Nephron progenitor cell (in vitro differentiated cells): ENCODE measurements at places on chromosomes 1 and 21.

DNA sequence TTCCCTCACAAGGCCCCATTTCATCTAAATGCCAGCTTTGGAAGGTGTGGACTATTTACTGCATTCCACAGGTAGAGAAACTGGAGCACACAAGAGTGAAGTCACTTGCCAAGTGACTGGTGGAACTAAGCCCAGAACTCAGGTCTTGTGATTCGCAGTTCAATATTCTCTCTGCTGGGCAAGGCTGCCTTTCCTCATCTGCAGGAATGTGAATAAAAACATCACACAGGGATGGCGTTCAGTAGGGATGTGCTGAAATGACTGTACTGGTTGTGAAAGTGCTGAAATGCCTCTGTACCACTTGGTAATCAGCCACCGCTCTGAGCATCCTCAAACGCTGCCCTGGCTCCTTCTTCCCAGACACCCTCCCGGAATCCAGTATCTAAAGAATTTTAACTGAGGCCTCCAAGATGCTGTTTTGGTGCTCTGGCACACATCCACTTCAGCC lies 145.6 kb downstream of the HIVEP3 start:
- H3K36me3 ChIP-seq = no peaks in the 10 kb centered on the region
- H3K27me3 ChIP-seq = peaks cover 9% of the 10 kb centered on the region
- H3K4me3 ChIP-seq = no peak overlapping the region
- H3K4me1 ChIP-seq = peaks cover 9% of the 10 kb centered on the region
- no peak overlapping the region for H3K27ac ChIP-seq
- no peak for DNase-seq

DNA sequence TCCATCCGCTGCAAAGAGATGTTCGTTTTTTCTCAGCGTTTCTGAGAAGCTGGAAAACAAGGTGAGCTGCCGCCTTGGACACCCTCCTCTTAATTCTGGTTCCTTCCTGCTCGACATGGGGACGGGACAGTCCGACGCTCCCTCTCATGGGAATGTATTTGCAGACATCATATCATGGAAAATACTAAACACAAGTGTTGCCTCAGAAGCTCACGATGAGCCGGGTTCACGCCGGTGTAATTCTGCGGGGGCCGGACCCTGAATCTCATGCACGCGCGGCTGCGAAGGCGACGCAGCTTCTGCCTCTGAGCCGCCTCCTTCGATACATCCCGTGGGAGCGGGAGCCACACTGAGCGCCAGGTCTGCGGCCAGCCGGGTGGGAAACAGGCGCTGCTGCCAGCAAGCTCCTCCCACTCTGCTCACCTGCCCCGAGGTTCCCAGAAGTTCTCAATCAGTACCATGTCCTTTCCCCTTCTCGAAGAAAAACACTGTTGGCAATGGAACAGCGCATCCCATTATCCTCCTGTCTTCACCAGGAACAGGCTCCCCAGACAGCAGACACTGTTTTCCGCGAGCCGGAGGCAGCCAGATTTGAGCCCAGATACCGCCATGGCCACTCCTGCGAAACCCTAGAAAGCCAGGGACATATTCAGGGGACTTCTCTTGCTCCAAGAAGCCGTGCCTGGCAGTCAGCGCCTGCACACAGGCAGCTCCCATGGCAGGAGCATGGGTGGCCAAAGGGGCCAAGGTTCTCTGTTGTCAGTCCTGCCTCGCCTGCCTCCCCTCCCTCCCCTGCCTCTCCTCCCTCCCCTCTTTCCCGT lies 98.0 kb downstream of the WDR4 start:
- H3K4me3 ChIP-seq = peak overlapping the region; percentile 83
- H3K36me3 ChIP-seq = peaks cover 14% of the 10 kb centered on the region
- DNase-seq = peak; percentile 66
- peaks cover 46% of the 10 kb centered on the region for H3K27me3 ChIP-seq

DNA sequence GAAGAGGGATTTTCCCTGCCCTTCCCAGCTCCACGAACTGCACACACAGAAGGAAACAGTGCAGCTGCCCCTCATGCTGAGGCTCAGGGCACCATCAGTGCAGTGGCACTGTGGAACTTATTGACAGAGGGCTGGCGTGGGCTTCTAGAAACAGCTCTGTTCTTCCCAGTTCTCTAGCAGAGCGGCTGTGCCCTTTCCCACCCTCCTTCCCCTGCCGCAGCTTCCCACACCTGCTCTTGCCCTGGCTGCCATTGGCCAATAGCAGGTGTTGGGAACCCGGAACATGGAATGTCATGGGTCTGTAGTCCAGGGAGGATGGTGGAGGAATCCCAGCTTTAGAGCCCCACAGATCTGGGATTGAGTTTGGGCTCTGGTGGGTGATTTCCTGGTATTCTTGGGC lies 343.8 kb downstream of the RPS6KC1 start:
- no peak overlapping the region for H3K4me3 ChIP-seq
- peaks cover 39% of the 10 kb centered on the region for H3K4me1 ChIP-seq
- no peak for DNase-seq
- peaks cover 4% of the 10 kb centered on the region for H3K27me3 ChIP-seq
- peaks cover 5% of the 10 kb centered on the region for H3K36me3 ChIP-seq

DNA sequence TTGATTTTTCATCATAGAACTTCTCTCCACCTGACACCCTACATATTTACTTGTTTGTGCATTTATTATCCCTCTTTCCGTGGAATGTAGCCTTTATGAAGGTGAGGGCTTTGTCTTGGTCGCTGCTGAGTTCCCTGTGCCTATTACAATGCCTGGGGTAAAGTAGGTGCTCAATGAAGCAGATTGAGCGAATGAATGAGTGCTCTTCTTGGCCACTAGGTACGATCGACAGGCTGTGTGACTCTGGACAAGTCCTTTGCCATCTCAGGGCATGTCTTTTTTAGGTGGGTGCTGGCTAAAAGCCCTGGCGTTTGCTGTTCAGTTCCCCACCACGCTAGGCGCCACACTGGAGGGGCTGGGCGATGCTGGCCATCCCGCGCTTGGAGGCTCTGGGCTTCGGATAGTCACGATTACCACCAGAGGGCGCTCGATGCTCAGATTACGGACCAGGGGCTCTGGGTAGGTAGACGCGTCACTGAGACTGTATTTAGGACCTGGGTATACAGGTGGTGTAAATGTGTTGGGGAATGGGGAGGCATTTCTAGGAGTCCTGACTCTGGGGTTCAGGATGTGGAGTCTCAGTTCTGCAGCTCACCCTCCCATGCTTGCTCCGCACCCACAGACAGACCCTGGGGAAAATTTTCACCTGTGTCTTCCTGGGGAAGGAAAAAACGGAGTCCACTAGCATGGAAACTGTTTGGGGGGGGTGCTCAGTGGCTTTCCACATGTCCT lies 71.0 kb upstream of the CSF3R start:
- no peaks in the 10 kb centered on the region for H3K36me3 ChIP-seq
- peaks cover 12% of the 10 kb centered on the region for H3K4me1 ChIP-seq
- DNase-seq = peak; percentile 88
- no peak overlapping the region for H3K4me3 ChIP-seq

DNA sequence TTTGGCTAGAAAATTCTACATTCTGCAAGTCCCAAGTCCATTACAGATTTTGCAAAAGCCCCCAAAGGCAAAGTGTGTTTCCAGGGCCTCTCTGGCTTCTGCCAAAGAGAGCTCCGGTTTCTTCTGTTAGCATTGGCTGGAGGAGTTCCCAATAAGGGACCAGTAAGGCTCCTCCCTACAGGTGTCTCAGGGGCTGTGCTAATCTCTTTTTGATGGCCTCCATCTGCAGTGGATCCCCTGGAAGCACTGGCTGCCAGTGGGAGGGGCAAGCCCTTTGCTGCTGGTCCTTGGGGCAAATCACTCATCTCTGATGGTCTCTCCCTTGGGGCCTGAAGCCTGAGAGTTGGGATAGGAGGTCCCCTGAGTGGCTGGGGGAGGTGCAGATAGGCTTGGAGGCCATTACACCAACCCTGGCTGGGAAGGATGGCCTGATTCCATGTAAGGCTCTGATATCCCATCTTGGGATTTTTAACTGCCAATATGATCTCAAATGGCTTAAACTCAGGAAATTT lies 89.1 kb upstream of the USP24 start:
- peaks cover 19% of the 10 kb centered on the region for H3K4me1 ChIP-seq
- H3K27ac ChIP-seq = no peak overlapping the region
- H3K4me3 ChIP-seq = no peak overlapping the region
- peak; percentile 7 for DNase-seq
- no peaks in the 10 kb centered on the region for H3K36me3 ChIP-seq

DNA sequence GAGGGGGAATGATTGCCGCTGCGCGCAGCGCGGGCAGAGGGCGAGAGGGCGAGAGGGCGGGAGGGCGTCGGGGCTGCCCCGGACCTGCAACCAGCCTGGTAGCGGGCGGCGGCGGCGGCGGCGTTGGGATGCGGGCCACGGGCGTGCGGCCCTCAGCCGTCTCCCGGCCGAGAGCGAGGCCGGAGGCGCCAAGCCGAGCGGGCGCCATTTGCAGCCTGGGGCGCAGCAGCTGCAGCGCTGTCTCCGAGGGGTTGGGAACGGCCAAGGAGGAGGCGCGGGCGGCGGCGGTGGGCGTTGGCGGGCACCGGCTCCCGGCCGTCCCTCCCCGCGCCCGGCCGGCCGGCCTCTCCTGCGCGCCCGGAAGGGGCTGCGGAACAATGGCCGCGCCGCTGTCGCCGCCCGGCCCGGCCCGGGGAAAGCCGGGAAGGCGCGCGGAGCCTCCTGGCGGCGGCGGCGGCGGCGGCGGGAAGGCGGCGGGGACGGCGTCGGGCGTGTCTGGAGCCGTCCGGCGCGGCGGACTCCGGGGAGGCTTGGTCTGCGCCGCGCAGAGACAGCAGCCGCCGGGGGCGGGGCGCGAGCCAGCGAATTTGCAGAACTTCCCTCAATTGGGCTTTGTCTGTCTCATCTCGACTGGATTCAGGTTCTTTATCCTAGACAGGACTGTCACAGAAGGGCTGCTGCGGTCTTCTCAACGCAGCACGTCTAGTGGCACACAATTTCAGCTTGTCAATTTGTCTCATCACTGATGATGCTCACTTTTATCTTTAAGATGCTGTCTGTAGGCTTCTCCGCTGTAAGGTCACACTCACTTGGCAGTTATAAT lies 35.7 kb downstream of the ZBTB8B start:
- no peaks in the 10 kb centered on the region for H3K36me3 ChIP-seq
- H3K4me3 ChIP-seq = peak overlapping the region; percentile 88
- H3K27me3 ChIP-seq = peaks cover 11% of the 10 kb centered on the region
- peaks cover 32% of the 10 kb centered on the region for H3K4me1 ChIP-seq

DNA sequence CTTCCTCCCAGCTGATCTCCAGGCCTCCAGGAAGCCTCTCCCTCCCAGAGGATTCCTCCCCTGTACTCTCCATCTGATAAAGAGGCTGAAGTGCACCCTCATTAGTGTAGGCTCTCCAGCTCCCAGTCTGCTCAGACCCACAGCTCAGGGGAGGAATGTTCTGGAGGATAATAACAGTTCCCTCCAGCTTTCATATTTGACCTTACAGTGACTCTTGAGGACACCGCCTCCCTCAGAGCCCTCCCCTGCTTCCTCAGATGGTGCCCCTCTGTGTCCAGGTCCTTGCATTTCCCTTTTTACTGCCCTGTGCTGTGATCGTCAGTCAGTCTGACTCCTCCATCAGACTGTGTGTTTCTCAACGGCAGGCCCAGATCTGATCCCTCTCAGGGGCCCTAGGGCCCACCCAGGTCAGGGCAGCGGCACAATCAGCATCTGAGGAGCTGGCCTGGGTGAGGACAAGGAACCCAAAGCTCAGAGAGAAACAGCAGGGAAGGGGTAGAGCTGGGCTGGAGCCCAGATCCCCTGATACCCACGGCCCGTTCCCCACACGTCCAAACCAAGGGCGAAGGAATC lies 1.1 kb upstream of the SHISAL2A start:
- DNase-seq = no peak
- peaks cover 52% of the 10 kb centered on the region for H3K27me3 ChIP-seq
- H3K4me3 ChIP-seq = peak overlapping the region; percentile 30
- peaks cover 45% of the 10 kb centered on the region for H3K4me1 ChIP-seq
- H3K36me3 ChIP-seq = peaks cover 6% of the 10 kb centered on the region

- H3K27me3 ChIP-seq = peaks cover 3% of the 10 kb centered on the region
- DNase-seq = no peak
- H3K27ac ChIP-seq = no peak overlapping the region
- no peaks in the 10 kb centered on the region for H3K36me3 ChIP-seq
Observed at GRCh38 chr1:98388441-98388840, 273.1 kb upstream of the SNX7 start.

DNA sequence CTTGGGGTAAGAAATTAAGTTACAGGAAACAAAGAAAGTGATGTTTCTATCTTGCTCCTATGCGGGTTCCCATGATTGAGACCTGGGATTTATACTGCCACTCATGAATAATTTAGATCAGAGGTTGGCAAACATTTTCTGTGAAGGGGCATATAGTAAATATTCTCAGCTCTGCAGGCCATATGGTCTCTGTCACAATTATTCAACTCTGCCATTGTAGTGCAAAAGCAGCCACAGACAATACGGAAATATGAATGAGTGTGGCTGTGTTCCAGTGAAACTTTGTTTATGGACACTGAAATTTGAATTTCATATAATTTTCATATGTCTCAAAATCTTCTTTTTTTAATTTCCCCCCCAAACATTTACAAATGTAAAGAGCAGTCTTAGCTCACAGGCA lies 127.2 kb downstream of the FOXD2 start:
- no peak overlapping the region for H3K4me3 ChIP-seq
- H3K27me3 ChIP-seq = peaks cover 59% of the 10 kb centered on the region
- no peak for DNase-seq
- no peaks in the 10 kb centered on the region for H3K36me3 ChIP-seq
- H3K27ac ChIP-seq = no peak overlapping the region

- no peak overlapping the region for H3K4me3 ChIP-seq
- H3K27ac ChIP-seq = no peak overlapping the region
- no peaks in the 10 kb centered on the region for H3K27me3 ChIP-seq
Observed at GRCh38 chr1:169363046-169363730, 4.4 kb downstream of the NME7 start.

GRCh38 chr1:48741380-48741779 lies 35.3 kb downstream of the BEND5 start:
- no peaks in the 10 kb centered on the region for H3K4me1 ChIP-seq
- no peak overlapping the region for H3K4me3 ChIP-seq
- H3K27ac ChIP-seq = no peak overlapping the region
- DNase-seq = no peak
- H3K27me3 ChIP-seq = peaks cover 3% of the 10 kb centered on the region

- H3K27ac ChIP-seq = peak overlapping the region; percentile 98
- no peaks in the 10 kb centered on the region for H3K27me3 ChIP-seq
- DNase-seq = no peak
Observed at GRCh38 chr1:234953655-234954405, 174.8 kb downstream of the TOMM20 start.

GRCh38 chr1:85460555-85461088 lies 4.3 kb downstream of the DDAH1 start:
- no peak overlapping the region for H3K4me3 ChIP-seq
- H3K4me1 ChIP-seq = peaks cover 16% of the 10 kb centered on the region
- no peaks in the 10 kb centered on the region for H3K36me3 ChIP-seq
- H3K27ac ChIP-seq = no peak overlapping the region

- H3K4me1 ChIP-seq = peaks cover 57% of the 10 kb centered on the region
- no peak overlapping the region for H3K27ac ChIP-seq
- no peak for DNase-seq
- peak overlapping the region; percentile 94 for H3K4me3 ChIP-seq
- peaks cover 3% of the 10 kb centered on the region for H3K27me3 ChIP-seq
Observed at GRCh38 chr21:29300807-29301138, 2.1 kb downstream of the BACH1 start.
